ENCODE measurements at places on chromosomes 1 and 21. TPM values are rescaled to one million over a fixed set of nuclear protein-coding genes. Genes with fewer than 3 reads are reported as not detected.

The RNU1-1 gene
- under 0.01 TPM for total RNA-seq

The CHD5 gene
- not detected for total RNA-seq

The LCE3E gene
- total RNA-seq: not detected

The MYOC gene
- not detected for total RNA-seq

The OLFM3 gene
- not detected for total RNA-seq

The FMO2 gene
- total RNA-seq: under 0.01 TPM

The RXFP4 gene
- not detected for total RNA-seq

The CAMK1G gene
- total RNA-seq: 0.83 TPM

The SPRR3 gene
- total RNA-seq: not detected

The MEGF6 gene
- total RNA-seq: 0.56 TPM

The ANKRD34A gene
- 0.56 TPM for total RNA-seq

The LCE1F gene
- total RNA-seq: not detected

The NFASC gene
- 0.28 TPM for total RNA-seq

The GJB5 gene
- not detected for total RNA-seq

The CSMD2 gene
- total RNA-seq: 0.28 TPM

The FAM72C gene
- total RNA-seq: 0.83 TPM

The RORC gene
- not detected for total RNA-seq

The ACTA1 gene
- total RNA-seq: not detected

The DMBX1 gene
- not detected for total RNA-seq

The BRDT gene
- total RNA-seq: not detected

The CXADR gene
- total RNA-seq: 0.83 TPM

The SPRR2F gene
- not detected for total RNA-seq

The RABGAP1L gene
- 35.0 TPM for total RNA-seq

The HMCN1 gene
- 7.8 TPM for total RNA-seq

The CTSS gene
- total RNA-seq: 0.18 TPM

The IL19 gene
- not detected for total RNA-seq

The VAMP3 gene
- total RNA-seq: 354 TPM

The ATP6V1G3 gene
- total RNA-seq: not detected

The DNASE2B gene
- not detected for total RNA-seq

The HSPB7 gene
- 0.56 TPM for total RNA-seq

The PPIAL4G gene
- not detected for total RNA-seq

The SWT1 gene
- total RNA-seq: 2.7 TPM

The ARTN gene
- total RNA-seq: not detected

The VSIG8 gene
- not detected for total RNA-seq

The INAVA gene
- not detected for total RNA-seq

The PLEKHM2 gene
- 24.7 TPM for total RNA-seq

The KLHDC9 gene
- total RNA-seq: 0.18 TPM

The SLC35F3 gene
- total RNA-seq: under 0.01 TPM

The CASQ2 gene
- total RNA-seq: not detected

The FAM229A gene
- 0.36 TPM for total RNA-seq

The GFI1 gene
- under 0.01 TPM for total RNA-seq

The ETV3 gene
- 14.7 TPM for total RNA-seq

The PROK1 gene
- not detected for total RNA-seq

The DCST1 gene
- not detected for total RNA-seq

The SLC44A5 gene
- total RNA-seq: under 0.01 TPM
